Choroid plexus epithelial cell (primary cell): ENCODE measurements at places on chromosomes 2 and 18.
A peak's percentile ranks its signal among the peaks of the same experiment; 100 is the strongest.

GRCh38 chr2:148519013-148519412, 125.5 kb upstream of the EPC2 start:
- DNase-seq = no peak

DNA sequence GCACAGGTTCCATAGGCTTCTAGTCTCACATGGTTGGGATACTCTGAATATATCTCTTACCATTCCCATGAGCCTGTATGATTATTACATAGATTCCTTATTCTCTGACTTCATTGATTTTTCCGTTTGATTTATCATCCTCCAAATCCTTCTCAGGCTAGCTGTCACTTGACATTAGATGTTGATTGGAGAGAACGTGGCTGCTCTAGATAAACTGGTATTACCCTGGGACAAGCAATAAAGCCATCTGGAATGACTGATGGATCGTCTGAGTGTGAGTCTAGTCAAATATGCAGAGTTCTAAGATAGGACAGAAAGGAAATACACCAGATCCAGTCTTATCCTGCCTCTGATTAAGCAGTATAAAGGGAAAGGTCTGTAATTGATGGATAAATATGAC, 325.6 kb upstream of the EPHA4 start:
- DNase-seq = no peak

DNA sequence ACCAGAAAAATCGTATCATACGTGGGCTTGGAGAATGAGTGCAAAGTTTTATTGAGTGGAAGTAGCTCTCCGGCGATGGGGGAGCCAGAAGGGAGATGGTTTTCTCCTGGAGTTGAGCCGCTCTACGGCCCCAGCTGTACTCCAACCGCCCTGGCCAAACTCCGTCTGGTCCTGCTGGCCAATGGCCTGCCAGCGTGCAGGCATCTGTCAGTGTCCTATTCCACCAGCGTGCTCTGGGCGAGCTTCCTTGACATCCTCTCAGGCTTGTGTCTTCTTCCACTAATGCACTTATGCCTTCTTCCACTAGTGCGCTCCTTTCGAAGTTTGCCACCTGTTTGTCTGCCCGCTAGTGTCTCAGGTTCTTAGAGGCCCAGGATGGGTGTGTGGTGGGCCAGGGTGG, 345.5 kb upstream of the CDH19 start:
- DNase-seq = no peak

- DNase-seq = no peak
These were observed 3.0 kb downstream of the VWA3B start for GRCh38 chr2:98089941-98090340.

GRCh38 chr2:189276277-189276676, 96.7 kb upstream of the COL5A2 start:
- peak; percentile 95 for DNase-seq

DNA sequence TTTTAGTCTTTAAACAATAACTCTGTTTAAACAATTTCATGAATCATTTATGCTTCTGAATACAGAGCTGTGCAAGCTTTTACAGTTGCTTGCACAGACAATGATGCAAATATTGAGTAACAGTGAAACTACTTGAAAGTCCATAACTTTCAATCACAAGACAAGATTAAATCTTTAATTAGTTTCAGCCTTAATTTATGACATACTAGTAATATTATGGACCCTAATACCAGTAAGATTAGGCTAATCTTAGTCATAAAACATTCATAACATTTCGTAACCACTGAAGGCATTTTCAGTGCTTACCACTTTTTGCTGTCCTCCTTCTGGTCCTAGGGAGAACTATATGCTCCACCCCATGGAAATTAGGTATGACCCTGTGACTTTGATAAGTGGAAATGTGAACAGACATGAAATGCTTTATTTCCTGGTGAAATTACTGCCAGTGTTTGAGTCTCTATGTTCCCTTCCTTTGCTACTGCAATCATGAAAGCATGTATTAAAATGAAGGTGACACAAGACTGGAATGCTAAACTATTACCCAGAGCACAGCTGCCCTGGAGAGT, 1.8 kb upstream of the COBLL1 start:
- peak; percentile 32 for DNase-seq

DNA sequence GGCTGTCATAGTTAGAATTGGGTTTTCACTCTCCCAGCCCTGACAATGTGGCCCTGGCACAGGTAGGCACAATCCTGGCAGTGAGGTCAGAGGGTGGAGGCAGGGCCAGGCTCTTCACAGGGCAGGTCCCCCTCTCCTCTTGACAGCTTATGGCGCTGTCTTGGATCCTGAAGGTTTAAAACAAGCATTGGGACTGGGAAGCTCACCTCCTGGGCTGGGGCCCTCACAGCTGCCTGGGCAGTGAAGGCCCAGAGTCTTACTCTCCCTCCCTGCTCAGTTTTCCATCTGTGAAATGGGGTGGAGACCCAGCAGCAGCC, 23.3 kb downstream of the LBH start:
- DNase-seq = no peak

DNA sequence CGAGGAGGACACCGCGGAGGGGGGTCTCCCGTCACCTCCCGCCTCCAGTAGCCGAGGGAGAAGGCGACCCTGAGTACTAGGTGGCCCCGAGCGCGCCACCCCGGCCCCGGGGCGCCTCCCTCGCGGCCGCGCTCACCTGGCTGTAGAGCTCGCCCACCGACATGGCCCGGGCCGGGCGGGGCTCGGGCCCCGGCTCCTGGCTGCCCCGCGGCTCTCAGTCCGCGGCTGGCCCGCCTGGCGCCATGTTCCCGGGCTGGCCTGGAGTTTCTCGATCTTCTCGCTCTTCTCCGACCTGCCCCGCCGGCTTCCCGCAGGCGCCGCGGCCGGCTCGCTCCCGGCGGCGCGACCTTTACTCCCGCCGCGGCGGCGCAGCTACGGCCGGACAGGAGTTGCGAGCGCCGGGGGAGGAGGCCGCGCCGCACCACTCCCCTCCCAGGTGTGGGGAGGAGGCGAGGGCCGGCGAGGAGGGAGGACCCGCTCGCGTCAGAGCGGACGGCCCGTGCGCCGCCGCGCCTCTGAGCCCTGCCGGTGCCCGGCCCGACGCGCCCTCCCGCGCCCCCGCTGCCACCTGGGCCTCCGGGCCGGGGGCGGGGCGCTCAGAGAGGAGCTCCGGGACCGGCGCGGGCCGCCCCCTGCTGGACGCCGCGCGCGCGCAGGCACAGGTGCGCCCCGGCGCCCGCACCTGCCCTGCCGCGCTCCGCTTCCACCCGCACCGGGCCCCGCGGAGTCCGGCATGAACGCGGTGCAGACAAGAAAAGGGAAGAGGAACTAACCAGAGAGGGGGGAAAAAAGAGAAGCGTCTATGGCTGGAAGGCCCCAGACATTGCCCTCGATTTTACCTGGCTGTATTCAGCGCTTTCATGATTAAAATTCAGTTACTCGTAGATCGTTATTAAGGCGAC, at the start of gene MYO5B:
Gene MYO5B (minus strand): TSS at position 517 of the 902 bp plus-strand sequence. CDS start 354 bp downstream, at position 163.
- no peak for DNase-seq

DNA sequence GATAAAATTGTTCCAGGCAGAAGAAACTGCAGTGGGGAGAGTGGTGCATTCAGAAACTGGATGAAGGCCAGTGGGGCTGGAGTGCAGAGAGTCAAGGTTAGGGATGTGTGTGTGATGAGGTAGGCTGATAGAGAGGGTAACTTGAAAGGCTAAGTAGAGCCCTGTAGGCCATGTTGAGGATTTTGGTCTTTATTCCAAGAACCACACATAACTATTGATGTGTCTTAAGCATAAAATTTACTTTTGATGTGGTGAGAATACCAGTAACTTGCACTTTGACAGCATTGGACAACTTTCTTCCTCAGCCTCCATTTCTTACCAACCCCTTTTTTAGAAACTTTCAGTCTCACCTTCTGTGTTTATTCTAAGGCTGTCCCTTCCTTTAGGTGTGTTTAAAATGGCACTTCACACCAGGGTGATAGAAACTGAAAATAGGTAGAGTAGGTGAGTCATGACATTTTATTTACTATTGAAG, 22.6 kb downstream of the MTX2 start:
- DNase-seq = no peak

- DNase-seq = no peak
These were observed 3.8 kb downstream of the IDH1 start for GRCh38 chr2:208251098-208251497.

GRCh38 chr2:151410485-151410834, 758 bp downstream of the RIF1 start:
- peak; percentile 21 for DNase-seq

DNA sequence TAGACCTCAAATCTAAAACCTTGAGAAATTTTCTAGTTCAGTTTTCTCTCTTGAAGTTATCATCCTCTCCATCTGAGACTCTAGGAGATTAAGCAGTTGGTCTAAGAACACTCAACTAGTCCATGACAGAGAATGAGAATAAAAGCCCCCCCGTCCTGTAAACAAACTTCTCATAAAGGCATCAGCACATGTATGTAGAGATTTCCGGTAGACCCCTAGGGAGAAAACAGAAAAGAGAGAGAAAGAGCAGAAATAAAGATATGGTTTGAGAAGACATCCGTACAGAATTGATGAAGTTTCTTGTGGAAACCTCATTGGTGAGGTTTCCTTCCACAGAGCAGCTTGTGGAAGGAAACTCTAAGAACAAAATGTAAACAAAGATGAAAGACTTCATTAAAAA, 3.2 kb upstream of the GPR155 start:
- no peak for DNase-seq

GRCh38 chr2:120722568-120723421, 12.9 kb upstream of the GLI2 start:
- DNase-seq = peak; percentile 31

DNA sequence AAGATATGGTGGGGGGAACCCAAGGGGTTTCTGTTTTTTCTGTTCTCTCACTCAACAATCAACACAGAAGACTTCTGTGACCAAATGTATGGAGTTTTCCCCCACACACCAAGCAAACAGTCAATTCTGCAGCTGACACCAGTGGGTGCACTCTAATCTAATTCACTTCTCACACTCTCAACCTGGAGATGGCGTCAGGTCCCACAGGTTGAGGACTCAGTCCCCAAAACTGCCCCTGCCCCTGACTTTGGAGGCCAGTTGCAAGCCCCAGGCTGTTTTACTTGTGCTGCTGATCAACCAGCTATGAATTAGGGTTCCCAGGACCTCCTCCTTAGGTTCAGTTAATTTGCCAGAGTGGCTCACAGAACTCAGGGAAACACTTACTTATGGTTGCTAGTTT, 6.2 kb downstream of the RNU2-63P start:
- no peak for DNase-seq

DNA sequence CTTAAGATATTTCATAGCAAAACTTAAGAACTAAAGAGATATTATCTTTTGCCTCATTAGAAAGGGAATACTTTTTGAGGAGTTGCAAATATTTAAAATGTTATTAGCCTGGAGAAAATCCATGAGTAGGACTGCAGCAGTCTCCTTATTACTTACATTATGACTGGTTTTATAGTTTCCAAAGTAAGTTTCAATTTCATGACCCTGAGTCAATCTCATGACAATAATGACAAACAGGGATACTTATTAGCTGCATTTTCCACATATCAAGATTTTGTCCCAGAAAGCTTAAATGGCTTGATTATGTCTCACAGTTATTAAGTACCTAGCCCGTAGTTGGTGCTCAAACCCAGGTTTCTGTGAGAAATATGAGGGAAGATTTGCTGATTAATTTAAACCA, 150.8 kb upstream of the ZEB2 start:
- DNase-seq = no peak

- DNase-seq = peak; percentile 75
These were observed 10.7 kb upstream of the TWSG1 start for GRCh38 chr18:9323750-9324445.

DNA sequence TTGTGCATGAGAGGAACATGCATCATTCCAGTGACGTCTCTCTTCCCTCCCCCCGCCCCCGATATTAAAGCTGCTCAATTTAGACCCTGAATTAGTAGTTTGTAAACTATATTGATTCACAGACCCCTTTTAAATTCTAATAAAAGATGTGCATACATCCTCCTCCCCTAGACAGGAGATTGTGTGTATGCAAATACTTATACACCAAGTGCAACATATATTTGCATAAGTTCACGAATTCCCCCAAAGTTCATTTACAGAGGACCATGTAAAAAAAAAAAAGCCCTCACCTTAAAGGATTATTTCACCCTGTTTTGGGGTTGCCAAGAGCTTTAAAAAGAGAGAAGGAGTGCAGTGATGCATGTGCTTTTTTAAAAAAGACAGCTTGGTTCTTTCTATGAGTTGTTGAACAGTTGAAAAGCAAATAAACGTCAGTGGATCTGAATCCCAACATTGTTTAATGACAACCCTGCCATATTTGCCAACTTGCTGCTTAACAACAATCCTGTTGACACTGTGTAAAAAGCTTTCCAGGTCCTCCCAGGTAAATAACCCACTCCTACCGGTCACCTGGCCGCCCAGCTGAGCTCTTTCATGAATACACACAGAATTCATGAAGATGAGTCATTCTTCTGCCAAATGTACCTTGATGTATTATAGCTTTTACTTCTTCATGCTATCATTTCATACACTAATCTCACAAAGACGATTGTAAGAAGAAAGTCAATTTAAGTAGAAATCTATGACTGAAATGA, 211.5 kb downstream of the IKZF2 start:
- no peak for DNase-seq

- DNase-seq = no peak
These were observed 2067.7 kb downstream of the SUCLG1 start for GRCh38 chr2:82391386-82391785.

GRCh38 chr18:56305583-56305982, 332.8 kb downstream of the TXNL1 start:
- DNase-seq = no peak

GRCh38 chr2:189118386-189118785, 61.2 kb downstream of the COL5A2 start:
- no peak for DNase-seq

GRCh38 chr18:47628240-47628781, 302.1 kb downstream of the SMAD2 start:
- DNase-seq = no peak

DNA sequence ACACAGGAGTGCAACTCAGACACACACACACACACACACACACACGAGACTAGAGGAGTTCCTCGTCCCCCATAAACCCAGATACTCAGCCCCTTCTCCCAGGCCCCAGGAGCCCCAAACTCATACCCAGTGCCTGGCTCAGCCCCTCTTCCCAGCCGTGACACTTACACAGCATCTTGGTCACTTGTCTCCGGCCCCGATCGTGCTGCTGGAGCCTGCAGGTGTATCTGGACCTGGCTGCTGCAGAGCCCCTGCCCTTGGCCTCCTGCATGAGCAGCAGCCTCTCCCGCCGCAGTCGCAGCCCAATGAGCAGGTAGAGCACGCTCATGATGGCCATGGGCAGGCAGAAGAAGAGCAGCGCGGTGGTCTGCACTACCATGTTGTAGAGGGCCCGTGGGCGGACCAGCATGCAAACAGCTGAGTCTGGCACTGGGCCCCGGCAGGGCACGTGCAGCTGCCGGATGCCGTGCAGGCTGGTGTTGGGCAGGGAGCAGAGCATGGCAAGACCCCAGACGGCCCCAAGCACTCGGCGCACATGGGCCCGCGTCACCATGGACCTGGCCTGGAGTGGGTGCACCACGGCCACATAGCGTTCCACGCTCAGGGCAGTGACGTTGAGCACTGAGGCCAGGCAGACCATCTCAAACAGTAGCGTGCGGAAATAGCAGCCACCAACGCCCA, 2.1 kb downstream of the NMUR1 start:
- DNase-seq = no peak

GRCh38 chr2:54444503-54444902, 11.6 kb upstream of the SPTBN1 start:
- no peak for DNase-seq
